B cell (primary cell): ENCODE measurements at places on chromosomes 13 and 19.

DNA sequence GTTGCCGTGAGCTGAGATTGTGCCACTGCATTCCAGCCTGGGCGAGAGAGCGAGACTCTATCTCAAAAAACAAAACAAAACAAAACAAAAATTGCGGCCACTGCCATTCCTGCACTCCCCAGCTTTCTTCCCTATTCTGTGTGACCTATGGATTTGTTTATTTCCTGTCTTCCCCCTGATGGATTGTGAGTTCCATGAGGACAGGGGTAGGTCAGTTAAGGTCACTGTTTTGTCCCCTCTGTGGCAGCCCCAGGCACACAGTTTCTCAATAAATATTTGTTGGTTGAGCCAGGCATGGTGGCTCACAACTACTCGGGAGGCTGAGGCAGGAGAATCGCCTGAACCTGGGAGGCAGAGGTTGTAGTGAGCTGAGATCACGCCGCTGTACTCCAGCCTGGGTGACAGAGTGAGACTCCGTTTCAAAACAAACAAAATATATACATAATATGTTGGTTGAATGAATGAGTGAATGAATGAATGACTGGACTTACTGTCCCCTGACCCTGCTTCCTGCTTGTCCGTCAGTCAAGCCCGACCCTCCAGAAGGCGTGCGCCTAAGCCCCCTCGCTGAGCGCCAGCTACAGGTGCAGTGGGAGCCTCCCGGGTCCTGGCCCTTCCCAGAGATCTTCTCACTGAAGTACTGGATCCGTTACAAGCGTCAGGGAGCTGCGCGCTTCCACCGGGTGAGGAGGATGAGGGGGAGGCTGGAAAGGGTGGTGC, 5.0 kb downstream of the EBI3 start:
- no peak overlapping the region for H3K27ac ChIP-seq
- H3K36me3 ChIP-seq, result no peaks in the 10 kb centered on the region
- H3K4me3 ChIP-seq, result no peak overlapping the region
- no peak for DNase-seq

- no peak overlapping the region for H3K4me3 ChIP-seq
- no peaks in the 10 kb centered on the region for H3K27me3 ChIP-seq
- H3K4me1 ChIP-seq, result peaks cover 10% of the 10 kb centered on the region
- no peaks in the 10 kb centered on the region for H3K36me3 ChIP-seq
- no peak overlapping the region for H3K27ac ChIP-seq
Observed at GRCh38 chr13:29483211-29483610, 112.3 kb downstream of the SLC7A1 start.

DNA sequence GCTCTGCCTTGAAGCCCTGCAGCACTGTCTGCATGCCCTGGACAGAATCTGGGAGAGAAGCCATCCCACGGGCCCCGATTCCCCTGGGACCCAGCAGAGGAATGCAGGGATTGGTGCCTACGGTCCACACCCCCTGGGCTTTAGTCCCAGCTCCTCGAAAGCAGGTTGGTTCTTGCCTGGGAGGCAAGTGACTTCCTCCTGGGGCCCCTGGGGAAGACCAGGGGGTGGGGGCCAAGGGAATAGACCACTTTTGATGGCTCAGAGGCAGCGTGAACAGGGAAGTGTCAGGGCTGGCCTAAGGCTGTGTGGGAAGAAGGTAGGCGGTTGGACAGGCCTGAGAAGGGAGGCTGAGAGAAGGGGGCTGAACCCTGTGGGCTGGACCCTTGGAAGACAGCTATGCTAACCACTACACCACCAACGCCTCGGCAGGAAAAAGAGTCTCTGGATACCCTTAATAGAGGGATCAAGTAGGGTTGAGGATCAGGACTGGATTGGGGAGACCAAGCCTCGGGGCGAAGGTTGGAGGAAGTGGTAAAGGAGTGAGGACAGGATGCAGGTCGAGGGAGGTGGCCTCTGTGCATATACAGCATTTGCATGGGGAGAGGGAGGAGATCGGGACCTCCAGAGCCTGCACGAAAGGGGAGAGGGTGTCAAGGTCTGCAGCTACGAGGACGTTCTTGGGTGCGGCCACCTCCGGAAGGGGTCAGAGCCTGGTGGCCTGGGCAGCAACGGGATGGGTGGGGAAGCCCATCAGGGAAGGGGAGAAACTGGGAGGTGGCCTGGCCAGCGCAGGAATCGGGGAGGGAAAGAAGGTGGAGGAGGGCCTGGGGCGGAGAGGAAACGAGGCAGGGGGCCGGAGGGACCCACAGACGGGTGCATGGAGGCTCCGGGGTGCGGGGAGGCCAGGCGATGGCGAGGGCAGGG, 709 bp downstream of the DPP9 start:
- H3K4me1 ChIP-seq, result peaks cover 26% of the 10 kb centered on the region
- DNase-seq, result no peak
- H3K4me3 ChIP-seq, result peak overlapping the region; percentile 97
- no peak overlapping the region for H3K27ac ChIP-seq
- H3K27me3 ChIP-seq, result no peaks in the 10 kb centered on the region

DNA sequence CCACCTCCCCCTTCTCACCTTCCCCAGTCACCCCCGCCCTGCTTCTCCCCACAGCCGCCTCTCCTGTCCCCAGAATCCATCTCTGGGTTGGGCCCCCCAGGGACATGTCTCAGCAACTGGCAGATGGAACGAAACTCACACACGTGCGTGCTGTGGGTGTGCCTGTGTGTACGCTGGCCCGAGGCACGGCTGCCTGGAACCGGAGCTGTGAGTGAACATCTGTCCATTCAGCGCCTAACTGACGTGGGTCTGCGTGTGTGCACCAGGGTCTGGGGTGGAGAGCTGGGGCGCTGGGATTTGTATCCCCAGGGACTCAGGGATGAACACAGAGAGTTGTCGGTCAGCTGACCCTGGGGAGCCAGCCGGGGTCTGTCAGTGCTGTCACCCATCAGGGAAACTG, 752 bp upstream of the HAS1 start:
- H3K27me3 ChIP-seq, result peaks cover 30% of the 10 kb centered on the region
- peaks cover 3% of the 10 kb centered on the region for H3K4me1 ChIP-seq
- no peak overlapping the region for H3K27ac ChIP-seq
- H3K4me3 ChIP-seq, result no peak overlapping the region

GRCh38 chr13:51697181-51697580, 106.8 kb downstream of the DHRS12 start:
- H3K36me3 ChIP-seq, result peaks cover 1% of the 10 kb centered on the region
- H3K4me1 ChIP-seq, result no peaks in the 10 kb centered on the region
- no peaks in the 10 kb centered on the region for H3K27me3 ChIP-seq
- H3K27ac ChIP-seq, result no peak overlapping the region

- no peaks in the 10 kb centered on the region for H3K4me1 ChIP-seq
- no peak for DNase-seq
- peaks cover 81% of the 10 kb centered on the region for H3K36me3 ChIP-seq
- no peaks in the 10 kb centered on the region for H3K27me3 ChIP-seq
Observed at GRCh38 chr19:5645409-5645808, 22.5 kb downstream of the SAFB start.

GRCh38 chr13:111046590-111047141, 68.4 kb upstream of the ARHGEF7 start:
- H3K4me3 ChIP-seq, result no peak overlapping the region
- no peaks in the 10 kb centered on the region for H3K36me3 ChIP-seq
- DNase-seq, result peak; percentile 43
- no peaks in the 10 kb centered on the region for H3K27me3 ChIP-seq

DNA sequence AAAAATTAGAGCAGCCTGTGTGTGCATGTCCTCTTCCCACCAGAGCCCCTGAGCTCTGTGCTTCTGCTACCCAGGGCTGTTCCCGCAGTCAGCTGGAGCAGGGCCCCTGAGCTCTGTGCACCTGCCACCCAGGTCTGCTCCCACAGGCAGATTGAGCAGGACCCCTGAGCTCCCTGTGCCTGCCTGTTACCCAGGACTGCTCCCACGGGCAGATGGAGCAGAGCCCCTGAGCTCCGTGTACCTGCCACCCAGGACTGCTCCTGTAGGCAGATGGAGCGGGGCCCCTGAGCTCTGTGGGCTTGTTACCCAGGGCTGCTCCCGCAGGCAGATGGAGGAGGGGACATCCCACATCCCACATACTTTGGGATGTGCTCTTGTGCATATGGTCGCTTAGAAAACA, 186.8 kb upstream of the SOX1 start:
- no peaks in the 10 kb centered on the region for H3K36me3 ChIP-seq
- no peaks in the 10 kb centered on the region for H3K27me3 ChIP-seq
- no peak for DNase-seq
- no peaks in the 10 kb centered on the region for H3K4me1 ChIP-seq

GRCh38 chr19:40744554-40745401, 5.5 kb downstream of the ACTMAP start:
- no peaks in the 10 kb centered on the region for H3K36me3 ChIP-seq
- no peaks in the 10 kb centered on the region for H3K27me3 ChIP-seq
- H3K4me3 ChIP-seq, result no peak overlapping the region
- H3K27ac ChIP-seq, result no peak overlapping the region

- H3K4me1 ChIP-seq, result peaks cover 19% of the 10 kb centered on the region
- peak; percentile 13 for DNase-seq
- no peaks in the 10 kb centered on the region for H3K36me3 ChIP-seq
- no peak overlapping the region for H3K4me3 ChIP-seq
- no peaks in the 10 kb centered on the region for H3K27me3 ChIP-seq
Observed at GRCh38 chr13:109707044-109707741, 79.2 kb downstream of the IRS2 start.

- H3K4me1 ChIP-seq, result no peaks in the 10 kb centered on the region
- no peak for DNase-seq
- no peaks in the 10 kb centered on the region for H3K27me3 ChIP-seq
- no peak overlapping the region for H3K27ac ChIP-seq
- no peak overlapping the region for H3K4me3 ChIP-seq
Observed at GRCh38 chr13:93522501-93522900, 295.9 kb downstream of the GPC6 start.

- H3K4me1 ChIP-seq, result peaks cover 8% of the 10 kb centered on the region
- peak; percentile 23 for DNase-seq
- H3K4me3 ChIP-seq, result no peak overlapping the region
- no peaks in the 10 kb centered on the region for H3K36me3 ChIP-seq
- H3K27ac ChIP-seq, result no peak overlapping the region
Observed at GRCh38 chr13:110555601-110556223, 5.8 kb downstream of the RAB20 start.

GRCh38 chr19:42292042-42292960, 9.6 kb upstream of the PRR19 start:
- peaks cover 1% of the 10 kb centered on the region for H3K36me3 ChIP-seq
- no peak overlapping the region for H3K4me3 ChIP-seq
- no peak overlapping the region for H3K27ac ChIP-seq
- H3K4me1 ChIP-seq, result peaks cover 3% of the 10 kb centered on the region
- no peak for DNase-seq

GRCh38 chr19:45484273-45484945, 12.4 kb downstream of the RTN2 start:
- peaks cover 3% of the 10 kb centered on the region for H3K4me1 ChIP-seq
- peak; percentile 30 for DNase-seq
- H3K4me3 ChIP-seq, result no peak overlapping the region
- H3K36me3 ChIP-seq, result no peaks in the 10 kb centered on the region

DNA sequence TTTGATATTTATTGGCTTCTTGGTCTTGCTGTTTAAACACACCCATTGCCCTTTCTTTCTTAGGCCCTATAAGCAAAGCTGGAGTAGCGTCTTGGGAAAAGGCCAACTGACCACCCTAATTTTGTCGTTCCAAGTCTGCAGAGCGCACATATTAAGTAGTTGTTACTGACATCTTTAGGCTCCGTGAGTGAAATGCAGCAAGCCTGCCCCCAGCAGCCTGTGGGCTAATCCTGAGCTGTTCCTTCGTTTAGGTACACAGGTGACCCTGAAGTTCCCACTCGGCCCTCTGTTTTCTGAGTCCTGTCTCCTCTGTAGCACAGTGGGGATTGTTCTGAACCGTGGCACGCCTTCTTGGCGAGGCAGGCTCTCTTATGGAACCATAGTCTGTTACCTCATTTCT, 170.5 kb downstream of the STK24 start:
- no peak overlapping the region for H3K4me3 ChIP-seq
- peaks cover under 1% of the 10 kb centered on the region for H3K4me1 ChIP-seq
- H3K27ac ChIP-seq, result no peak overlapping the region
- H3K27me3 ChIP-seq, result no peaks in the 10 kb centered on the region
